Activated CD8-positive, alpha-beta memory T cell treated with anti-CD3 and anti-CD28 coated beads for 4 hours (primary cell): ENCODE measurements at places on chromosomes 3 and 15.

DNA sequence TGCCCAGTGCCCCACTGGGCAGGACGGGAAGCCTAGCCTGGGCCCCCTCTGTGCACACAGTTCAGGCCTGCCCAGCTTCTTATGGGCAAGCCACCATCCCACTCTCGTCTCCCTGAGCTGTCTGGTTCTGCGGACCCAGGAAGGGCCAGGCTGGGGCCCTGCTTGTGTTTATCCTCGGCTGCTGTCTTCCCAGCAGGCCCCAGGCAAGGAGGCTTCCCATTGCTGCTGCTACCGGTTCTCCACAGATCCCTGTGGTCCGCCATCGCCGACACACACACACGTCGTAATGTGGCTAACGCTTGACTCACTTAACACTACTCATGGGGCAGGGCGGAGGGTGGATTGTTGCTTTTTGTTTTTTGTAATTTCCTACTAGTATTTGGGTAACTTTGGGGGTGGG, 52.4 kb upstream of the SLC6A1 start:
- DNase-seq = no peak

DNA sequence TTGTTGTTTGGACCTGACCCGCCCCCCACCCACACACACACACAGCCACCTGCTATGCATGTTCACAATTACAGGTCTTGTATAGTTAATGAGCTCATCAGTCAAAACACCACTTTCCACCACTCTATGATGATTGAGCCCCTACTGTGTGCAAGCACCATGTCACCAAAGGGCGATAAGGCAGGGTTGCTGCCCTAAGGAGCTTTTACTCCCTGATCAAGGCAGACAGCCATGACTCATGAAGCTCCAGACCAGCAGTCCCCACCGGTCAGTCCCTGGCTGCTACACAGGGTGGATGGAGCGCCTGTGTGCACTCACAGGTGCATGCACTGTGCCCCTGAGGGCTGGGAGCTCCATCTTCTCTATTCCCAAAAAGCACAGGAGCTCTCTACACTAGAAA, 270.6 kb downstream of the CLSTN2 start:
- no peak for DNase-seq

GRCh38 chr3:134965865-134966481, 170.9 kb downstream of the EPHB1 start:
- DNase-seq = no peak

GRCh38 chr3:113250566-113250965, 39.2 kb downstream of the BOC start:
- no peak for DNase-seq

GRCh38 chr15:67300266-67301025, 45.9 kb downstream of the IQCH start:
- DNase-seq = no peak

DNA sequence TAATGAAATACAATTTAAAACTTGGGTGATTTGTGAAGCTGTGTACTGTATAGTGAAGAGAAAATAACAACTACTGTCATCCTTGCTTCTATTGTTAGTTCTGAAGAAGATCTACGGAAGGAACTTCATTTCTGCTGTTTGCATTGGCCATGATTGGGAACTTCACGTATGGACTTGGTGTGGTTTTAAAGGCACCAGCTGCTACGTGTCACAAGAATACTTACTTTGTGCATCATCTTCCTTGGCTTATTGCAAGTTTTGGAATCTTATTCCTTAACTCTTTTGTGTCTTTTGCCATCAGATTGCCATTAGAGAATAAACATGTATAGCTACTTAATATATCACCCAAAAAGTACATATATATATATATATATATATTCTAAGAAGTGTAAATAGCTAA, 75.0 kb upstream of the VEPH1 start:
- DNase-seq = no peak

DNA sequence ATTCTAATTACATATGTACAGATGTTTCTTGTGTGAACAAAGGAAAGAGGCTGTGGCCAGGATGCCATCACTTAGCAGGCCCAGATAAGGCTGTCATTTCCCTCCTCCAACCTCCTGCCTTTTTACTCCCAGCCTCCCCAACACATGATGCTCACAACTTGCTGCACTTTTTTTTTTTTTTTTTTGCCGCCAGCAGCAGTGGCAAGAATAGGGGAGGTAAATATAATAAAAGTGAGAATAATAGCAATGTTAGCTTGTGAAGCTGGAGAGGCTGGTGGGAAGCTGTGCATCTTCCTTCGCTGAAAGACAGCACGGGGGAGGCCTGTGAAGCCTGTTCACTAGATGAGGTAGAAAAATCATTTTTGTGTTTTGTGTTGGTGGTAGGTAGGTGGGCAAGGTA, 42.5 kb upstream of the MYO5C start:
- no peak for DNase-seq

GRCh38 chr3:106717178-106717780, 660.0 kb upstream of the CCDC54 start:
- no peak for DNase-seq
